Peyer's patch (tissue), 4 donors: ENCODE measurements at places on chromosomes 3 and 15.

GRCh38 chr3:170081079-170081741 is 43.4 kb downstream of the GPR160 start:
- no peak for DNase-seq

DNA sequence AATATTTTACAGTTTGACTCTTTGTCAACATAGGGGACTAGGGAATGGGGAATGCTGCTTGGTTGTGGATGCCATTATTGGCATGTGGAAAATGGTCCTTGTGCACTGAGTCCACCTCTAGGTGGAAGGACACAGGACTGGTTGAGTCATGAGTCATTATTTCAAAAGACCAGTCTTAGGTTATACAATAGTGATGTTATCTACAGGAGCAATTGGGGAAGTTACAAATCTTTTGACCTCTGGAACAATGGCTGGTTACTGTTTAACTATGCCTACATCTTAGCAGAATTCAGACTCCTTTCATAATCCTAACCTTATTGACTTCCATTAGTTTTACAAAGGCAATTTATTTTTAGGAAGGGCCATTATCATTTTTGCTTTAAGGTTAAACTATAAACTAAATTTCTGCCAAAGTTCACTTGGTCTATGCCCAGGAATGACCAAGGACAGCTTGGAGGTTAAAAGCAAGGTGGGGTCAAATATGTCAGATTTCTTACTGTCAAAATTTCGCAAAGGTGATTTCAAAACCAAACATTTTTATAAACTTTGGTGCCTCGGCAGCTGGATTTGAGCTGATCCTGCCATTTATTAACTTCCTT is 11.8 kb upstream of the CCR8 start:
- no peak for DNase-seq

- no peak for DNase-seq
Measured at GRCh38 chr15:79431636-79432344, at the start of gene MINAR1. TSS of gene MINAR1 (plus strand) at chr15:79432336. CDS start at chr15:79456148, 23,812 bp downstream.

GRCh38 chr3:58355179-58355578 is 22.5 kb downstream of the PXK start:
- no peak for DNase-seq

DNA sequence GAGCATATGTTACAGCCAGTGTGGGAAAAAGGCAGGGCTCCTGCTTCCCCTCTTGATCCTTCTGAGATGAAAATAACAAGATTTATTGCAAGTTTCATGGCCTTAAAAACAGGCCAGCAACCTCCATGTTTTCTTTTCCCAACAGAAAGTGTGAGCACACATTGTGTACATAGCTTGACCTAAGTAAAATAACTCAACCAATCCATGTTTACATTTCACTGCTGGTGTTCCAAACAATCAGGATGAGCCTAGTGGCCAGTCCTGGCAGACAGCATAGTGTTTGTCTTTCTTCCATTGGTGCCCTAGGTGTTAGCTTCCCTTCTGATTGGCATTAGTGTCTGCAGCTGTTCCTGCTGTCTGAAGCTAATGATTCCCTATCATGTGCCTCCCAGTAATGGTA is 847.7 kb downstream of the EPHA3 start:
- DNase-seq = no peak

- no peak for DNase-seq
Measured at GRCh38 chr3:175355801-175356335, 496.7 kb downstream of the NAALADL2 start.

DNA sequence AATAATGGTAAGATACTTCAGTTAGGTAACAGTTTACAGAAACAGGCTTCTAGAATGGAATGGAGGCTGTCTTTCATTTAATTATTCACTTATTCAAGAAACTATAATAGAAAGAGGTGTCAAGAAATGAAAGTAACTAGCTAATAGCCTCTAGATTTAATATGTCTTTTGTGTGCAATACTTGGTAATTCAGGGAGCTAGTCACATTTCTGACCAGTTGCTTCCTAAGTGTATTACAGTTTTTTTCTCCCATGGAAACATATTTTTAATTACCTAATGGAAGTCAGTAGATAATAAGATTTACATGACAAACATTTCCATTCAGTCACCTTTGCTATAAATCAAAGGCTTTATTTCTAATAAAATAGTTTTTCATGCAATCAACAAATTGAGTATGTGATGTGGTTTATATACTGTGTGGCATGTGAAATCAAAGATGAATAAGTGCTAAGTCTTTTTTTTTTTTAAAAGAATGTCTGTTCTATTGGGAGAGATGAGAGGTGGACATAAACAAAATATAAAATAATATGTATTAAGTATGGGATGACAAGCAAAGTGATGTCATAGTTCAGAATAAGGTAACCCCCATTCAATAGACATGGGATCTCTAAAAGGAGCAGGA is 985.7 kb downstream of the SQOR start:
- no peak for DNase-seq

GRCh38 chr3:60461267-60461666 is 790.0 kb downstream of the FHIT start:
- no peak for DNase-seq

DNA sequence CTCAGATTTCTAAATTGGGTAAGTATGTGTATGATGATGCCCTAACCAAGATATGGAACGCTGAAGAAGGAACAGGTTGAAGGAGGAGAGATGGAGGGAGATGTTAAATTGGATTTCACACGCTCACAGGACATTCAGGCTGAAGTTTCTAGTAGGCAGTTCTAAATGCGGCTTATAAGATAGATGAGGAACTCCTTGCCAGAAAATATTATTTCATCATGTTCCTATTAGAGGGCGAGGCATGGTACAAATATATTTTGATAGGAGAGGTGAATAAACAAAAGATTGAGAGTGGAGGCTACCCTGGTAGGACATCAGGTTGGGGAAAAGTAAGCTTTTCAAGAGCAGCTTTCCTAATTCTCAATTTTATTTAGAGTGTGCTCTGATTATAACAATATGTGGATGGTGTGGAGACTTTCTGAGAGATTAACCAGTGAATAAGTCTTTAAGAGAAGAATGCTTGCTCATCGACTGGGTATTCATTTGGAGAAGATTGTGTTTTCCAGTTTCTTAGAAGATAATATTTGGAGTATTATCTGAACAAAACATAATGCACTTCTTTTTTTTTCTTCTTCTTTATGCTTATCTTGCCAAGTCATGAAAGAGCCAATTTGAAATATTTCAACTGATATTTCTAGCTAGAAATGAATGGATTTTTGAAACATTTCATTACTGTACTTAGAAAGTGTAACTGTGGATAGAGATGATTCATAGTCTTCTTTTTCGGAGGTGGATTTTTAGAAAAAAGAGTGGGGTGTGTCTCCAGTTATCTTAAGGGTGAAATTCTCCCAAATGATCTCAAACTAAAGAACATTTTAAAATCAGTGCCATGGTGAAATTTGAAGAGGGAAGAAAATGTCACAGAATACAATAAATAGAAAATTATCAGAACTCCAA is 88.5 kb downstream of the B3GALNT1 start:
- DNase-seq = no peak

DNA sequence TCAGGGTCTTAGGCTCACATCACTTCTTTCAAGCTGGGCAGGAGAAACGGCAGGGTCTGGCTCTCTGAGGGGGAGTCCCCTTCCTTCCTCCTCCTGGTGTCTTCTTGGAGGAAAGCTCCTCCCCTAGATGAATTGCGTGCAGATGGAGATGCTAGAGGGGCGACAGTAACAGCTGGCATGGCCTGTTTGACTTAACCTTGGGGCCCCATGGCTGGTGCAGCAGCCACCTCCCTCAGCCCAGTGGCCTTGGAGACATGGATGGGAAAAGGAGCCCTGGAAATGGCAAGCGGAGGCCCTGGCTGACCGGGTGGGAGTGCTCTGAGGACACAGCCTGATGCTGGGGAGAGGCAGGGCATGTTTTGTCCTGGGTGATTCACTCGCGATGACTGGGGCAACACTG is 20.2 kb downstream of the PAK6 start:
- DNase-seq = no peak

- DNase-seq = peak; percentile 42
Measured at GRCh38 chr15:36156879-36157427, 422.5 kb upstream of the CDIN1 start.

DNA sequence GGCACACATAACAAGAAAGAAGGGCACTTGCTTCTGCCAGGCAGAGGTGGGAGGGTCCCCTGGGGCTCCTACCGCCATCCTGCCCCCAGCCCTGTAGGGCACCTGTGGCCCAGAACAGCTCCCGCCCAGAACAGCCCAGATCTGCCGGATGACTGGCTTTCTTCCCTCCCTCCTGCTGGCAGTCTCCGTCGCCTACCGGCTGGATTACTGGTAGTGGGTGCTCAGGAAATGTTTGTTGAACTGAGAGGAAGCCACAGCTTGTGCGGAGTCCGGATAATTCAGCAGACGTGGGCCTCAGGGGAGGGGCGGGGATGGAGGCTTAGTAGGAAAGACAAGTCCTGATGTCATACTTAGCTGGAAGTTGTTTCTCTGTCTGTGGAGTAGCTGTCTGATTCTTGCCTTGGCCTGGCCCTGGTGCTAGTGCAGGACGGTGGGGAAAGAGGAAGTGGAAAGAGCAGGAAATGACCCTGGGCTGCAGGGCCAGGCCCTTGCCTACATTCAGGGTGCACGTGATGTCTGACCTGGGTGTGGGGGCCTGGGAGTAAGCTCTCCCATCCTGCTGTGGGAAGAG is 6.7 kb downstream of the CCDC9B start:
- DNase-seq = peak; percentile 69

- no peak for DNase-seq
Measured at GRCh38 chr3:124785973-124786372, 55.7 kb downstream of the UMPS start.

GRCh38 chr15:28919679-28920655 is 34.2 kb downstream of the APBA2 start:
- no peak for DNase-seq

DNA sequence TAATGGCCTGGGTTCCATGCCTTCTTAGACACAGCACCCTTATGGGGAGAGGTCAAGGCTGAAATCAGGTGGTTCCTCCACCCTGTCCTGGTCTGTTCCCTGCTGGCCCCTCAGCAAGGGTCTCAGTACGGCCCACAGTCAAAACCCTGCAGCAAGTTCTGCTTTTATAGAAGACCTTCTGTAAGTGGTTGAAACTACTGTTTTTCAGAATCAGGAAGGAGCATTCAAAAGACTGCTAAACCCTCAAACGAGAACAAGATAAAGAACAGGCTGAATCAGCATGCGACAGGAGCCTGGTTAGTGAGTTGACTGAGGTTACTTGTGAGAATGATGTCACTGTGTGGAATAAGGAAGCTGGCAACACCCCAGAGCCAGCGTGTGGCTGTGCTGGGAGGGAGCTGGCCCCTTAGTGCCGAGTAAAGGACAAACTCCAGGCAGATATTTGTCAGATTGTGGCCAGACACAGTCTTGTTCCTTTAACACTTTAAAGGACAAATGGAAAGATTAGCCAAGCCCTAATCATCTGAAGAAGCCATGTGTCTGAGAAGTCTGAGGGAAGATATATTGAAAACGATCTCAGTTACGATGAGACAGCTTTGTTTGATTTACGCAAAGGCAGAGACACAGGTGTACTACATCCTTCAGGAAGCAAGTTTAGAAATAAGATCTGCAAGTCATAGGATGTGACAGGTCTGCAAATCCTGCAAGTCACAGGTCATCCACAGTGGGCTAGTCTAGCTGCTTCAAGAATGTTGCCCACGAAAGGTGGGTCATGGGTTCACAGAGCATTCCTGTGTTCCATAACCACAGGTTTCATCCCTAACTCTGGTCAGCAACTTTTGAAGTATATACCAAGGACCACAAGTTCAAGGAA is 54.0 kb downstream of the B3GNT5 start:
- DNase-seq = peak; percentile 94

- no peak for DNase-seq
Measured at GRCh38 chr3:157922614-157923013, 183.6 kb downstream of the SHOX2 start.

GRCh38 chr15:29613951-29614382 is 208.3 kb downstream of the TJP1 start:
- DNase-seq = no peak
